ENCODE measurements at places on chromosomes 5 and 9.
A peak's percentile ranks its signal among the peaks of the same experiment; 100 is the strongest.

- DNase-seq = no peak
These were observed 339.5 kb upstream of the RFX3 start for GRCh38 chr9:3865141-3865772.

GRCh38 chr9:85599540-85600105 lies 142.1 kb downstream of the AGTPBP1 start:
- DNase-seq = no peak

GRCh38 chr9:102362470-102363132 lies 624.2 kb upstream of the GRIN3A start:
- no peak for DNase-seq

GRCh38 chr5:3590967-3591900 lies 4.4 kb upstream of the IRX1 start:
- no peak for DNase-seq

DNA sequence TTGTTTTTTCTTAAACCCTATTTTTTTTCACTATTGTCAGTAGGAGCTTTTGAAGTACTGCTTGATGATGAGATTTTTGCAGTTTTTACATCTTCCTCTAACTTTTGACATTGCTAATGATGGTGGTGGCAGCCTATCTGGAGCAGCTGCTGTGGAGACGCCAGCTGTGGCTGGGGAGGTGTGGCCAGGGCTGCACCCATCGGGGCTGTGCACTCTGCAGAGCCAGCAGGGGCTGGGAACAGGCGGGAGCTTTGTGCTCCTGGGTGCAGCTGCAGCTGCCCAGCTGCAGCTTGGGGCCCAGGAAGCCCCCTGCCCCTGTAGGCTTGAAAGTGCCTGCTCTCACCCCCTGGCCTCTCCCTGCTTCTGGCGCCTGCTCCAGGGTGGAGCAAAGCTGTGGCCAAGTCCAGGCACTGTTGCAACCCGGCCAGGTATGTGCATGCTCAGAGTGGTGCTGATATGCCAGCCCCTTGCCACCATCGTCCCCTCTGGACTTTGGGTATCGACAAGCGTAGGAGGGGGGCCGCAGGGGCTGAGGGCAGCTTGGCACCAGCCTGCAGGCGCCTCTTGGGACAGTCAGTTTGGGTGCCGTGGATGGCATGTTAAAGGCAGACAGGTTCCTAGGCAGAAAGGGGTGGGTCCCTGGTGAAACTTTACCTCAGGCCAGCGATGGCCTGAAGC lies 39.2 kb downstream of the FER start:
- DNase-seq = no peak

- DNase-seq = no peak
These were observed 101.7 kb upstream of the FCN2 start for GRCh38 chr9:134778841-134779411.

GRCh38 chr9:84122572-84122971 lies 142.0 kb downstream of the RMI1 start:
- no peak for DNase-seq

DNA sequence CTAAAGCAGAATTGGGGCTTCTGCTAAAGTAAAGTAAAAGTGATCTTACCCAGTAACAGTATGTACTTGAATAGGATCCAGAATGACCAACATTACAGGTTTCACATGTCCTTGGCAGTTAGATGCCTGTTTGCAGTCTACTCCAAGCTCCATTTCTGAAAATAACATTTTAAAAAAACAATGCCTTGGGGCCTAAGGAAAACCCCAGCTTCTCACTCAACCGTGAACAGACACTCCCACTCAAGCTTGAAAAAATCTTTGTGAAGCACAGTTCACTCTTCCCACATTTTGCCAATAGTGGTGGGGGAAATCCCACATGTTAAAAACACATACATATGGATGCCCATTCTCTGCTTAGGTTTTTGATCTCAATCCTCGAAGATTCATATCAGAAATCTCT lies 304.1 kb downstream of the ARRDC3 start:
- no peak for DNase-seq

DNA sequence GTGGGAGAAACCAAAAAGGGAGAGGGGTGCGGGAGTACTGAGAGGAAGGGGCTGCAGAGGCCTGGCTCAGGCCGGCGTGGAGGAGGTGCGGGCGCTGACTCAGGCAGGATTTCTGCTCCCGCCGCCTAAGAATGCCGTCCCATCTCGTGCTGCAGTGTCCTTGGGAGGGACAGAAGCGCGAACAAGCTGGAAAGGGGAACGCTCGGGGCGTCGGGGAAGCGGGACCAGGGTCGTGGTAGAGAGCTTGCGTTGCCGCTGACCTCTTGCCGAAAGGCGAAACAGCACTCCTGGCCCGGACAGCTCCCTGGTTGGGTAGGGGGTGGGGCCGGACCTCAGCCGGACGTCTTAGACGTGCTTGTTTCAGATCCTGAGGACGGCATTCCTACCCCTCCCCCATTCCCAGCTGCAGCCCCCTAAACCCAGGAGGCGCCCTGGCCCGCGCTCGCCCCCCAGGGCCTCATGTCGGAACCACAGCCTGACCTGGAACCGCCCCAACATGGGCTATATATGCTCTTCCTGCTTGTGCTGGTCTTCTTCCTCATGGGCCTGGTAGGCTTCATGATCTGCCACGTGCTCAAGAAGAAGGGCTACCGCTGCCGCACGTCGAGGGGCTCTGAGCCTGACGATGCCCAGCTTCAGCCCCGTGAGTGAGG lies 1.1 kb downstream of the RELL2 start:
- DNase-seq = peak; percentile 66

DNA sequence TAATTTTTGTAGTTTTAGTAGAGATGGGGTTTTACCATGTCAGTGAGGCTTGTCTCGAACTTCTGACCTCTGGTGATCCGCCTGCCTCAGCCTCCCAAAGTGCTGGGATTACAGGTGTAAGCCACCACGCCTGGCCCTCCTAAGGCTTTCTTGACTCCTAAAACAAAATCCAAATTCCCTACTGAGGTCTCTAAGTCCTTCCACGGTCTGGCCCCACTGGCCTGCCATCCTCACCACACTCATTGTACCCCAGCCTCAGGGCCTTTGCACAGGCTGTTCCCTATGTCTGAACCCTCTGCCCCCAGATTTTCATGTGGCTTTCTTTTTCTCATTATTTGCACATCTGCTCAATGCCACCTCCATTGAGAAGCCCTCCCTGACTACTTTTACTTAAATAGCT lies 34.7 kb upstream of the MVB12B start:
- no peak for DNase-seq

GRCh38 chr5:80083101-80083890 lies 48.1 kb downstream of the THBS4 start:
- DNase-seq = peak; percentile 65

DNA sequence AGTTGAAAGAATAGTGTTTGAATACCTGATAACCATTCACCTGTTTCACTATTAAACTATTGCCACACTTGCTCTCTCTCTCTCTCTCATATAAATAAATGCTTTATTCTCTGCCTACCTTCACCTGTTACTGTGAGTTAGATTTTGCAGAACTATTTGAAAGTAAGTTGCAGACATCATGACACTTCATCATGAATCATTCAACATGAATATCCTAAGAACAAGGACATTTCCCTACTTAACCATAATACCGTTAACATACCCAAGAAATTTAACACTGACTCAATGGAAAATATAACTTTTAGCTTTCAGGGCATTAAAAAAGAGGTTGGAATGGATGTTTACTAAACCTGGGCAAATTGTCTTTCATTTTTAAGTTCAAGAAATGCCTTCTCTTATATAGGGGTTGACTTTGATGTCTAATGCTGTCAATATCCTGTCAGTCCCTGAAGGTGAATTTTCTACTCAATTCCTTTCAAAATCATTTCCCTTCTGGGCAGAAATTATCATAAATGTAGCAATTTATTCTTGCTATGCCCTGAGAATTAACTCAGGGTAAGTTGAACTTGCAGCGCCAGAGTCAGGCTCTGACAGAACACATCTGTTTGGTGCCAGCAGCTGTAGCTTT lies 582.6 kb upstream of the TLE4 start:
- no peak for DNase-seq

- DNase-seq = no peak
These were observed 35.5 kb upstream of the LRRTM2 start for GRCh38 chr5:138910546-138911185.

- no peak for DNase-seq
These were observed 15.0 kb downstream of the STK10 start for GRCh38 chr5:172172912-172173563.

DNA sequence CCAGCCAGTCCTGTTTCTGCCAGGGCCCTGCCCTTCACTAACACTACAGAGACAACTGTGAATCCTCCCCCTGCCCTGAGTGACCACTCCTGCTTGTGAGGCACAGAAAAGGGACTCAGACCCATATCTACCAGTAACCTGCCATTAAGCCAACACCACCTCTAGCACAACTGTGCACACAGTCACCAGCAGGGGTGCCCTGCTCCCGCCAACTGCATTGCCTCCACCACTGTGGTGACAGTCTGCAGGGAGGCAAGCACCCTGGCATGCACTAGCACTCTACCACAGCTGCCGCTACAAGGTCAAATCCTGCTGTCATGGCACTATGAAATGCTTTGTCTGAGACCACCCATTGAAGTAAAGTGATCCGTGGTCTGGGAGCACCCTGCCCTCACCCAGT lies 1028.5 kb upstream of the CDH9 start:
- DNase-seq = no peak

- no peak for DNase-seq
These were observed 62.8 kb downstream of the DAB2IP start for GRCh38 chr9:121714075-121714705.

DNA sequence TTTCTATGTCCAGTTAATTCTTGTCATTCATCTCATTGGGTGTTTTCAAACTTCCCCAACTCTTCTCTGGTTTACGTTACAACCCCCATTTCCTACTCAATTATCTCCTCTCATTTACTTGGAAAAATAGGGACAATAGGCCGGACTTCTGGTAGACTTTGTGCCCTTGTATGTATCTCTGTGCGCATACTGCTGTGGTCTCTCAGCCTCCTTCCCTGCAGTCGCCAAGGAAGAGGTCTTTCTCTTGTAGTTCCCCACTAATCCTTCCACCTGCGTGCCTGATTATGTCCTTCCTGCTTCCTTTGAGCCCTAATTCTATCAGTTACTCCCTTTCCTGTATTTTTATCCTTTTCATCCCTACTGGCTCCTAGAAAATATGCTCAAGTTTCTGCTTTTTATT lies 176.3 kb downstream of the GDNF start:
- DNase-seq = no peak

- no peak for DNase-seq
These were observed 376.2 kb upstream of the GRAMD2B start for GRCh38 chr5:126046846-126047571.

DNA sequence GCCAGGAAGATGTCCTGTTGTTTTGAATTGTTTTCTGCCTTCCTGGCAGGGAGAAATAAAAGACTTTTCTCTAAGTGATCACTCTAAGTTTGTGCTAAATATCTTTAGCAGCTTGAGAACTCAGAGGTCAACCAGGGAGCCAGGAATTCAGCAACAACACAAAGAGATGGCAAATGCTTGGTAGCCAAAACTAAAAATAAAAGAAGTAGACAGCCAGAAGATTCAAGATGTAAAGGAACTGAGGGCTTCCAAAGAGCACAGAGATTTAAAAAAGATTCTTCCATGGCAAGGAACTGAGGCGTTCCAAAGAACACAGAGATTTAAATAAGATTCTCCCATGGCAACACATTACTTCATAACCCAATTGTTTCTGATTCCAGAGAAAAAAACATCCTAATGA lies 9.6 kb downstream of the DNAH5 start:
- no peak for DNase-seq

DNA sequence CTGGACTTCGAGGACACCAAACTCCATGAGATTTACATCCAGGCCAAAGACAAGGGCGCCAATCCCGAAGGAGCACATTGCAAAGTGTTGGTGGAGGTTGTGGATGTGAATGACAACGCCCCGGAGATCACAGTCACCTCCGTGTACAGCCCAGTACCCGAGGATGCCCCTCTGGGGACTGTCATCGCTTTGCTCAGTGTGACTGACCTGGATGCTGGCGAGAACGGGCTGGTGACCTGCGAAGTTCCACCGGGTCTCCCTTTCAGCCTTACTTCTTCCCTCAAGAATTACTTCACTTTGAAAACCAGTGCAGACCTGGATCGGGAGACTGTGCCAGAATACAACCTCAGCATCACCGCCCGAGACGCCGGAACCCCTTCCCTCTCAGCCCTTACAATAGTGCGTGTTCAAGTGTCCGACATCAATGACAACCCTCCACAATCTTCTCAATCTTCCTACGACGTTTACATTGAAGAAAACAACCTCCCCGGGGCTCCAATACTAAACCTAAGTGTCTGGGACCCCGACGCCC lies 1.3 kb downstream of the PCDHGC3 start:
- no peak for DNase-seq

GRCh38 chr5:15689836-15690235 lies 189.9 kb downstream of the FBXL7 start:
- no peak for DNase-seq

DNA sequence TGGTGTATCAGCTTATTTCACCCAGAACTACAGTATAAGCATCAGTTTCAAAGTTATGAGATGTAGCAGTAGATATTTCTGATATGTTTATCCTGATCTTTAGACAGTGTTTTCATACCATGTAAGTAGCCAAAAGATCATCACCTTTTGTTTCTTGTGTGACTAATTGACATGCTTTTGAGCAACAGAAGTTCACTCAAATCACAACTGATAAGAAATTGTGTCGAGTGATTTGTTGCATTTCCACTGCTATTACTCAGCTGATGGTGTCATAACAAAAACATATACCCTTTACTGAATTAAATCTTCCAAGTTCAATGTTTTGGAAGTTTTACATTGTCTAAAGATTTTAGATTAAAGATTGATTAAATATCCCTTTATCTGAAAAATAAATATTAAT lies 324.5 kb downstream of the TUSC1 start:
- DNase-seq = no peak

DNA sequence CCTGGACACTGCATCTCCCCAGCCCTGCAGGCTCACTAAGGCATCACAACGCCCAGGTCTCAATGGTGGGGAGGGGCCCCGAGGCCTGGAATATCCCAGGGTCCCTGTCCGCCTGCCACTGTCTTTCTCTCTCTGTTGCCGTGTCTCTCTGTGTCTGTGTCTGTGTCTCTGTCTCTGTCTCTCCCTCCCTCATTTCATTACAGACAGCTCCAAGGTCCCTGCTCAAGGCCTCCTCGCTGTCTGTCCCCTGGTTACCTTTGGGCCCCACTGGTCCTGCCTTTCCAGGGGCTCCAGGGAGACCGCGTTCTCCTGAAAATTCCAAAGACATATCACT lies 3.2 kb downstream of the FCN1 start:
- no peak for DNase-seq

DNA sequence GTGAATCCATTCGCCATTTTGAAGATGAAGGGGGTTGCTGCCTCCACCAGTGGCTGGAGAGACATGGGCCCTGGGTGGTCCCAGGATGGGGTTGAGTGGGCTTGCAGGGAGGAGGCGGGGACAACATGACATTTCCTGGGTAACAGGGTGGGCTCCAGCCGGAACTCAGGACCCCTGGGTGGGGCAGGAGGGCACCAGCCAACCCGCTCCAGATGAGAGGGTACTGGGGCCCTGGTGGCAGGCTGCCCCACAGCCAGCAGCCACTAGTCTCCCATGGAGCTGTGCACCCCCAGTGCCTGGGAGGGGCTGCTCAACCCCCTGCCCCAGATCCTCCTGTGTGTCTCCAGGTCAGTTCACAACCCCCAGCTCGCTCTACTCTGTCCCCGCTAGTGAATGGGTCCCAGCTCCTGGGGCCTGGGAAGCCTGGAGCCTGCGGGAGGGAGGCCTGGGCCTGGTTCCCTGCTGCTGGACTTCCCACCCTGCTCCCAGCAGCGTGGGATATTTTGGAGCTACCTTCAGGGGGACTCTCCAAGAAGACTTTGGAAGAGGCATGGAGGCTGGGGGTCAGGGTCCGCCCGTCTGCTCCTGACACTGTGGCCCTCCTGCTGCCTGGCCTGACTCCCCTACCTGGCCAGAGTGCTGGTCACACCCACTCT lies 55.9 kb downstream of the AHRR start:
- peak; percentile 7 for DNase-seq
